ENCODE measurements at places on chromosomes 1 and 21. TPM values are rescaled to one million over a fixed set of nuclear protein-coding genes. Genes with fewer than 3 reads are reported as not detected.

Gene KRTAP6-2
- not detected for total RNA-seq

DNA sequence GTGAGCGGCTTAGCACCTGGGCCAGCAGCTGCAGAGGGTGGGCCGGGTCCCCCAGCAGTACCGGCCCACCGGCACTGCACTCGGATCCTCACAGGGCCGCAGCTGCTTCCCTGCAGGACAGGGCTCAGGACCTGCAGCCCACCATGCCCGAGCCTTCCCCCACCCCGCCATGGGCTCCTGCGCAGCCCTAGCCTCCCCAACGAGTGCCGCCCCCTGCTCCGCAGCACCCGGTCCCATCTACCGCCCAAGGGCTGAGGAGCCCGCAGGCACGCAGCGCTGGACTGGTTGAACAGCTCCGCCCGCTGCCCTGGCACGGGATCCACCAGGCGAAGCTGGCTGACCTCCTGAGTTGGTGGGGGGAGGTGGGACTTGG, 6.3 kb upstream of the ACBD6 start:
- no peak overlapping the region for H3K27ac ChIP-seq
- no peak overlapping the region for H3K4me3 ChIP-seq
- H3K36me3 ChIP-seq = no peaks in the 10 kb centered on the region
- no peak for DNase-seq
- peaks cover under 1% of the 10 kb centered on the region for H3K4me1 ChIP-seq
- H3K27me3 ChIP-seq = no peaks in the 10 kb centered on the region

DNA sequence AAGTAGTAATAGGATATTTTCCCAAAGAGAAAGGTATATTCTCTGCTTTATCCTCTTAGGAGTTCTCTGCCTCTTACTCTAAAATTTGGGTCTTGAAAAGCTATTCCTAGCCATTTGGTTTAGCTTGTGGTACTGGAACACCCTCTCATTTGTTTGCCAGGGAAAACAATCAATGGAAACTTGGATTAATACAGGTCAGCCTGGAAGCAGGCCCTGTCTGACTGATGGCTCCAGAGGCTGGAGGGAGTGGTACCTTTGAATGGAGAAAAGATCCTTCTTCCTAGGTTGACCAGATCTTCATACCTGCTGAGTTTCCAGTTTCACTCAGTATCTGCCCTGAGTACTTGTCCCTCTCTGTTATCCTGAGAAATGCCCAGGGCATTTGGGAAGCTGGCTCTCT, 31.7 kb upstream of the IKBKE start:
- H3K27ac ChIP-seq = no peak overlapping the region
- no peaks in the 10 kb centered on the region for H3K27me3 ChIP-seq
- H3K36me3 ChIP-seq = no peaks in the 10 kb centered on the region
- DNase-seq = no peak
- no peaks in the 10 kb centered on the region for H3K4me1 ChIP-seq
- H3K4me3 ChIP-seq = no peak overlapping the region

Gene SPRR1B
- not detected for total RNA-seq

Gene ASB17
- total RNA-seq = not detected

DNA sequence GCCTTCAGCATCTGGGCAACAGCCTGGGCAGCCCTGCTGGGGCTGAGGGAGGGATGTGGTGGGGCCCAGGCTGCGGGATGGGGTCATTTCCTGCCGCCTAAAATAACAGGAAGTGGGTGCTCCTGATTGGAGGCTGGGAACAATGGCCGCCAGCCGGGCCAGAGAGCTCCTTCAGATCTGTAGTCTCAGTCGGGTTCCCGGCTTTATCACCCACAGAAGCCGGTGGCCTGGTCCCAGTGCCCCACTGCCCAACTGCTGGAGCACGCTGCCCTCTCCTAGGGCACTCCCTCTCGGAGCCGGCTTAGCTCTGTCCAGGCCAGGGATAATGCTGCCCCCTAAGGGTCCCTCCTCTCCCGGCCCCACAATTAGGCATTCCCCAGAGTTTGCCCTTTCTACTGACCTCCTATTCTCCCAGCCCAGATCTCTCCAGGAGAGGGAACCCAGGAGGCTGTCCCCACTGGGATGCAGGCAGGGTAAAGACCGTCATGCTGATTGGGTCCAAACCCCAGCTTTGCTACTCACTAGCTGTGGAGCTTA, 5.1 kb downstream of the MAP7D1 start:
- H3K4me3 ChIP-seq = peak overlapping the region; percentile 39
- peak overlapping the region; percentile 100 for H3K27ac ChIP-seq
- H3K27me3 ChIP-seq = no peaks in the 10 kb centered on the region

DNA sequence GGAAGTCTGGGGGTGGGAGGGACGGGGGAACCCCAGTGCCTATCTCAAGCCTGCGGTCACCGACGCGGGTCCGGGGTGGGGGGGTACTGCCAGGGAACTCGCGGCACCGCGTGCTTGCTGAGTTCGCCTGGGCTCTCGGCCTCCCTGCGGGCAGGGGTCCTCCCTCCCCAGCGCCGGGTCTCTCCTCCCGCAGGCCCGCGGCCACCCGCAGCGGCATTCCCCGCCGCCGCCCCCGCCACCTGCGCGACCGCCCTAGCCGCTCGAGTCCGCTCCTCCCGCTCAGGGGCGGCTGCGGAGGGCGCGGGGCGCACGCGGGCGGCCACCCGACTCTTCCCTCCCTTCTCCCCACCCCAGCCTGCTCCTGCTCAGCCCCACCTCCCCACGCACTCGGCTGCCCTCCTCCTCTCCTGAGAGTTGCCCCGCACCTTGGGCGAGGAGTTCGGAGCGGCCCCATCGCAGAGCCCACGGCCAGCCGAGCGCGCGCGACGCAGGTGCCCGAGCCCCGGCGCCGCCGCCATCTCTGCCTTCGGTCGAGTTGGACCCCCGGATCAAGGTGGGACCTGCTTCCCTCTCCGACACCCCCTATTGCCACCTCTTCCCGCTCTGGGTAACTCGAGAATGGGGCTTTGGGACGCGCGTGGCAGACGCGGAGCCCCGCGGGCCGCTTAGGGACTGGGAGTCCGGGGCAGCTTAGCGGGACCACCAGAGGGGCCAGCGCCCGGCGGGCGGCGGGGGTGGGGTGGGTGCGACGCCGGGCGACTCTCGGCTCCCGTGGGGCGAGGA, 105.0 kb downstream of the LEPR start:
- no peak for DNase-seq
- H3K36me3 ChIP-seq = no peaks in the 10 kb centered on the region
- H3K4me3 ChIP-seq = peak overlapping the region; percentile 22
- peaks cover 4% of the 10 kb centered on the region for H3K4me1 ChIP-seq

DNA sequence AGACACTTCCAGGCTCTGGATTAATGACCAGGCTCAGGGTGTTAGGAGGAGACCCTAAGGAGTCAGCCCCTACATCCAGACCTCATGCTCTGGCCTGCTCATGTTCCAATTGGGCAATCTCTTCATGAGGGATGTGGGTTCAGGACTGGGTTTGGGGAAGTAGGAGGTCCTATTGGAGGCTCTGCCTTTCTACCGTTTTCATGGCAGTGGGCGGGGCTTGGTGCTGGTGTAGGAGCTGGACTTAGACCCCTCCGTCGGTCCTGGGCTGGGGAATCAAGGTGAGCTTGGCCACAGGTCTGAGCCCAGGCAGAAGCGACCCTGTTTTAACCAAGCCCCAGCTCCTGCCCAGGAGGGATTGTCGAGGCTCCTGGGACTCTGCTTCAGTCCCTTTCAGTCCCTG, 123.4 kb downstream of the PRDM16 start:
- no peaks in the 10 kb centered on the region for H3K36me3 ChIP-seq
- H3K27me3 ChIP-seq = no peaks in the 10 kb centered on the region
- H3K4me3 ChIP-seq = no peak overlapping the region
- no peaks in the 10 kb centered on the region for H3K4me1 ChIP-seq

DNA sequence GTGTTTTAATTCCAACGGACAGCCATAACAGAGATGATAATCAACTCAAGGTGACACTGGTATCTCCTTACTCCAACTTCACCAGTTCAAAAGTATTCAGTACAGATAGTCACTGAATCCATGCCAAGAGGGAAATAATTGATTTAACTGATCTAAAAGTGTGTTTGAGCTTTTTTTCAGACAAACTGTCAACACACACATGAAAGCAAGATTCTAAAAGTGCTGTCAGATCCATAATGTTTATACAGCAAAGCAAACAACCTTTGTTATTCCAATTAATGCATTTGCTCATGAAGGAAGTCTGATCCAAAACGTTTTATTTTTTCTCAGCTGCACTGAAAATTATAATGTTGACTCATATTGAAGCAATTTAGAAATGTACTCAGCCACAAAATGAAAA, 5.9 kb upstream of the PRKAA2 start:
- no peak overlapping the region for H3K4me3 ChIP-seq
- no peaks in the 10 kb centered on the region for H3K4me1 ChIP-seq
- H3K36me3 ChIP-seq = no peaks in the 10 kb centered on the region
- H3K27ac ChIP-seq = no peak overlapping the region

- H3K4me1 ChIP-seq = no peaks in the 10 kb centered on the region
- no peak overlapping the region for H3K27ac ChIP-seq
- H3K4me3 ChIP-seq = no peak overlapping the region
- H3K36me3 ChIP-seq = no peaks in the 10 kb centered on the region
Observed at GRCh38 chr1:204588826-204589225, 72.6 kb downstream of the MDM4 start.

- no peak overlapping the region for H3K27ac ChIP-seq
- H3K36me3 ChIP-seq = no peaks in the 10 kb centered on the region
- DNase-seq = no peak
- no peaks in the 10 kb centered on the region for H3K4me1 ChIP-seq
Observed at GRCh38 chr1:202037706-202038296, 27.4 kb downstream of the ELF3 start.

GRCh38 chr1:230421481-230421880, 4.7 kb downstream of the PGBD5 start:
- H3K4me1 ChIP-seq = peaks cover 9% of the 10 kb centered on the region
- DNase-seq = no peak
- no peaks in the 10 kb centered on the region for H3K27me3 ChIP-seq
- H3K27ac ChIP-seq = no peak overlapping the region
- H3K36me3 ChIP-seq = no peaks in the 10 kb centered on the region

- H3K4me3 ChIP-seq = no peak overlapping the region
- H3K36me3 ChIP-seq = no peaks in the 10 kb centered on the region
- no peaks in the 10 kb centered on the region for H3K27me3 ChIP-seq
- H3K4me1 ChIP-seq = no peaks in the 10 kb centered on the region
Observed at GRCh38 chr1:92844439-92844838, 12.6 kb downstream of the RPL5 start.

GRCh38 chr1:86380257-86380861, 15.8 kb downstream of the ODF2L start:
- H3K27me3 ChIP-seq = no peaks in the 10 kb centered on the region
- H3K27ac ChIP-seq = no peak overlapping the region
- H3K4me3 ChIP-seq = no peak overlapping the region
- DNase-seq = no peak
- H3K36me3 ChIP-seq = no peaks in the 10 kb centered on the region

Gene NECTIN4
- not detected for total RNA-seq

- DNase-seq = no peak
- no peaks in the 10 kb centered on the region for H3K4me1 ChIP-seq
- H3K4me3 ChIP-seq = no peak overlapping the region
- no peaks in the 10 kb centered on the region for H3K36me3 ChIP-seq
- H3K27ac ChIP-seq = peak overlapping the region; percentile 48
Observed at GRCh38 chr1:41122851-41123518, 101.5 kb upstream of the SLFNL1 start.

DNA sequence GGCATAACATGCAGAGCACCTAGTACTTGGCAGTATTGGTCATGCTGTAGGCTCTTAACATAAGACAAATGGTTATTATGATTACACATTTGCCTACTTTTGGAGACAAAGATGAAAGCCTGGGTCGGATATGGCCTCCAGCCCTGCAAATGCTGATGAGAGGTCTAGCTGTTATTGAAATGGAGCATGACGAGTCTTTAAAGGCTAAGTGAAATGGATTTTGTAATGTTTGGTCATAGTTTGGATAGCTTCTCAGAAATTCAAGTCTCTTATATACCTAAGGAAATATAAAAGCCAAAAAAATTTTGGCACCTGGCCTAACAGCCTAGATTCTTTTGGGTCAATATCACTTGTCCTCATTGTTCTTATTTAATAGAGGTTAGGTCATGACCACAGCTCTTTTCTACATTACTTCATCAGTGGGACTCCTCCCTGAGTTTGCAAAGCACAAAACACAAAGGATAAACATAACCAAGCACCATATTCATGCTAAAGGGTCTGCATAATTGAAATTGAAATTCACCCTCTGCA, 69.2 kb upstream of the WLS start:
- H3K36me3 ChIP-seq = no peaks in the 10 kb centered on the region
- no peak overlapping the region for H3K27ac ChIP-seq
- no peaks in the 10 kb centered on the region for H3K4me1 ChIP-seq
- H3K27me3 ChIP-seq = no peaks in the 10 kb centered on the region
- DNase-seq = no peak

DNA sequence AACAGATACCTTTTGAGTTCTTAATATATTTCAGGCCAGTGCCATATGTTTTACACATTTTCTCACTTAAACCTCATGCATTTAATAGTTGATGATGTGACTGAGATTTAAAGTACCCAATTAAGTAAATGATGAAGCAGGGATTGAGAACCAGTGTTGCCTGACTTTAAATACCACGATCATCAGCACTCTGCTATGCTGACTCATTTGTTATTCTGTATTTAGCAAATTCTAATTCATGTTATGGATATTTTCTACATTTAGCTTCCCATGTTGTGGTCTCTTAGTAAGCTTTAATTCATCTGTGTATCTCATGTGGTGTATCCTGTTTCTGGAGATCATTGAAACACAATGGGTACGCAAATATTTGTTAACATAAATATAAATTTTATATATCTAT, 363.0 kb downstream of the PTBP2 start:
- H3K4me3 ChIP-seq = no peak overlapping the region
- H3K27ac ChIP-seq = no peak overlapping the region
- no peaks in the 10 kb centered on the region for H3K4me1 ChIP-seq
- no peaks in the 10 kb centered on the region for H3K36me3 ChIP-seq
- no peaks in the 10 kb centered on the region for H3K27me3 ChIP-seq

Gene C1QC
- total RNA-seq = 120 TPM

Gene SPRR2D
- total RNA-seq = not detected

- H3K4me1 ChIP-seq = no peaks in the 10 kb centered on the region
- no peaks in the 10 kb centered on the region for H3K36me3 ChIP-seq
- no peaks in the 10 kb centered on the region for H3K27me3 ChIP-seq
- no peak overlapping the region for H3K27ac ChIP-seq
Observed at GRCh38 chr1:152167835-152168534, 9.0 kb upstream of the RPTN start.

Gene TIE1
- total RNA-seq = 80.7 TPM

DNA sequence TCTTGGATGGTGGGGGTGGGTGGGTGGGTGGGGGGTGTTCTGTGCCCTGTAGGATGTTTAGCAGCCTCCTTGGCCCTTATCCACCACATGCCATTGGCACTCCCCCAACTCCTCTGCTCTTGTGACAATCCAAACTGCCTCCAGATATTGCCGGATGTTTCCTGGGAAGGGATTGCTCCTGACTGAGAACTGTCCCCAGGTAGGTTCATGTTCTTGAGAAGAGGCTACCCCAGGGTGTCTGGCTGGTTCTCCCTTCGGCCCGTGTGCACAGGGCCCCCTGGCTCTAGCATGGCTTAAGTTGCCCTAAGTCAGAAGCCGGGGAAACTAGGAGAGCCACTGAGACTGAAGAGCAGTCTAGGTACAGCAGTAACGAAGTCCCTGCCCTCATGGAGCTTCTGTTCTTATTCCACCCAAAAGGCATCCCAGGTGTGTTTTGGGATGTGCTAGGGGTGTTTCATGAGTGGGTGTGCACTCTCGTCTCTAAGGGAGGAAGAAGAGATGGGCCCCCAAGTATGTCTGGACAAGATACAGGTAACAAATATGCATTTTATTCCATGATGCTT, 19.8 kb upstream of the THRAP3 start:
- no peak overlapping the region for H3K4me3 ChIP-seq
- H3K27ac ChIP-seq = peak overlapping the region; percentile 62
- no peaks in the 10 kb centered on the region for H3K27me3 ChIP-seq
- DNase-seq = no peak
